Spinal cord (tissue), 10 donors: ENCODE measurements at places on chromosomes 3 and 15. TPM values are rescaled to one million over a fixed set of nuclear protein-coding genes. Genes with fewer than 3 reads are reported as not detected.

DNA sequence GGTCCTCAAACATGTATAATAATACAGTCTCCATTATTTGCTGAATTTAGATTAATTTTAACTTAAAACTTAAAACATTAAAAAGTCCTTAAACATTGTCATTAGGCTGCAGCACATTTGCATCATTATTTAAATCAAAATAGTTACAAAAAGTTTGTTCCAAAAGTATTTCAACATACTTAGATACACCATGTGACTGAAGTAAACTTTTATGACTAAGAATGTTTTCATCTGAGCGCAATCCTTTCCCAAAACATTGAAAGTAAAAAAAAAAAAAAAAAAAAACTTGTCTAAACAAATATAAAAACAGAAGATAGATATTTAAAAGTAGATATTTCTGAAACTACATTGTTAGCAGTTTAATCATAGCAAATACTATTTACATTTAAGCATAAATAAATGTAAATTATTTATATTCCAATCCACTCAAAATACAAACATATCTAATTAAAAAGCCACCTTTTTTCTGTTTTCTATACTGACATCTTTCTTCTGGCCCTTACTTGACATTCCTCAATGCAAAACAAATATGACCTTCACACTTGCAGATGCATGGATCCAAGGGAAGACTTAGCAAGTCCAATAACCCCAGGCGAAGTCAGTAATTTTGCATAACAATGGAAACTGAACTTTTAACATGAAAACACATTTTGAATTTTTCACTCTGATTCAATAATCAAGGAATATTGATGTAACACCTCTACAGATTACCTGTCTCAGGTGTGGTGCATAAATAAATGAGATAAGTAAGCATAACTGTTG is 10.3 kb downstream of the FAM227B start:
- DNase-seq, result no peak

GRCh38 chr3:32960404-32961170 is 9.1 kb downstream of the CCR4 start:
- DNase-seq, result no peak

- no peak for DNase-seq
Measured at GRCh38 chr3:123571264-123571972, 13.4 kb downstream of the HACD2 start.

SLC28A2 gene
- polyA plus RNA-seq, result not detected

DNA sequence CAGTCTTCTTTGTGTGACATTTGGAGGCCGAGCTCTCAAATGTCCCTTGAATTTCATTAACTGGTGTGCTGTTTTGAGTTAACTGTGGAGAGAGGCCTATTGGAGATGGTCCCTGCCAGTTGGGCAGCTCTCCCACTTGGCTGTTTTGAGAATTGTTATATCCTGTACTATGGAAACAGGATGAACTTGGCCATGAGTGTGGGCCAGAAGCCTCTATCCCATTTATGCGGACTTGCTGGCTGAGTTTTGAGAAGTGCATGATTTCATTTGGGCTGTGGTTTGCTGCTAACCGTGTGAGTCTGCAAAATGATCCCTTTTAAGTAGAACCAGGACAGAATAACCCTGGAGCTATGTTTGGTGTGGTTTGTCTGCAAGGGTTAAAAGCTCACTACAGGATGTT is 366.0 kb downstream of the PTPRG start:
- DNase-seq, result peak; percentile 72

DNA sequence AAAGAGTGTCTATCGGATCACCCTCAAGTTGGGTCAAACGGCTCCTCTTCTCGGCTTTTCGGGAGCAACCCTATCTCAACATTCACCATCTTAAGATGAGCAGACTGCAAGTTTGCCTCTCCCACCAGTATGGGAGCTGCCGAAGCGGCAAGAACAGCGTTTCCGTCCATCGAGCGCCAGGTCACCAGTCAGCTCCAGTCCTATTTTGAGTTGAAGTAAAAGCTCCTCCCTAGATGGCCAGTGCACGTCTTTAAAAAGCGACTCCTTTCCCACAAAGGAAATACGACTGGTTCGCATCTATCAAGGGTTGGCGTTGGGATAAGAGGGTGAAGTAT is 369 bp upstream of the U2SURP start:
- DNase-seq, result no peak

DNA sequence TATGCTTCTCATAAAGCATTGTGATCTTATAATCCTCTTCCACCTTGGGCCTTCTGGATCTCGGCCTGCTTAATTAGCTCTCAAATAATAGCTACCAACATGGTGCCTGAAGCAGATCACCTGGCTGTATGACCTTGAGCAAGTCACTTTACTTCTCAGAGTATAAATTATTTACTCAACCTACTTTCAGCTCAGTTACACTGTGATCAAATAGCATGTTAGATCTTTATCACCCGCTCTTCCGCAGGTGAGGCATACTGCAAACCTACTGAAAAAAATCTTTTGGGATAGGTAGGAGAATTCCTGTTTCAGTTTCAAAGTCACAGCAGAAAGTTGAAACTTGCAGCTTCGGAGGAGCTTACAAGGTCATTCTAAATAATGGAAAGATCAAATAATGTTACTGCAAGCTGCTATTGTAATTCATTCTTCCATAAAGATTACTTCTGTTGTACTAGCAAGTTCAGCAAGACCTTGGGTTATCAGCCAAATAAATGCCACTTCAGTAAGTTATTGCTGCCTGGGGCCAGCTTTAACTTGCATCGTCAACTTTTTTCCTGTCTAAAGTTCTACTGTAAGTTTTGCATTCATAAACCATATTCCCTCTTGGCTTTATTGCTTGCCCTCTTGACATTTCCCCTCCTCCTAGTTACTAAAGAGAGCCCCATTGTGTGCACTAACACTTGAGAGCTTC is 268.4 kb upstream of the ATP11B start:
- DNase-seq, result no peak

GRCh38 chr3:87088430-87088992 is 97.6 kb upstream of the VGLL3 start:
- no peak for DNase-seq

CNTN3 gene
- 20.9 TPM for polyA plus RNA-seq

GRCh38 chr3:23991683-23992628 is 46.9 kb downstream of the NR1D2 start:
- DNase-seq, result peak; percentile 95

PTH1R gene
- polyA plus RNA-seq, result 14.0 TPM

MKRN3 gene
- 17.6 TPM for polyA plus RNA-seq

DNA sequence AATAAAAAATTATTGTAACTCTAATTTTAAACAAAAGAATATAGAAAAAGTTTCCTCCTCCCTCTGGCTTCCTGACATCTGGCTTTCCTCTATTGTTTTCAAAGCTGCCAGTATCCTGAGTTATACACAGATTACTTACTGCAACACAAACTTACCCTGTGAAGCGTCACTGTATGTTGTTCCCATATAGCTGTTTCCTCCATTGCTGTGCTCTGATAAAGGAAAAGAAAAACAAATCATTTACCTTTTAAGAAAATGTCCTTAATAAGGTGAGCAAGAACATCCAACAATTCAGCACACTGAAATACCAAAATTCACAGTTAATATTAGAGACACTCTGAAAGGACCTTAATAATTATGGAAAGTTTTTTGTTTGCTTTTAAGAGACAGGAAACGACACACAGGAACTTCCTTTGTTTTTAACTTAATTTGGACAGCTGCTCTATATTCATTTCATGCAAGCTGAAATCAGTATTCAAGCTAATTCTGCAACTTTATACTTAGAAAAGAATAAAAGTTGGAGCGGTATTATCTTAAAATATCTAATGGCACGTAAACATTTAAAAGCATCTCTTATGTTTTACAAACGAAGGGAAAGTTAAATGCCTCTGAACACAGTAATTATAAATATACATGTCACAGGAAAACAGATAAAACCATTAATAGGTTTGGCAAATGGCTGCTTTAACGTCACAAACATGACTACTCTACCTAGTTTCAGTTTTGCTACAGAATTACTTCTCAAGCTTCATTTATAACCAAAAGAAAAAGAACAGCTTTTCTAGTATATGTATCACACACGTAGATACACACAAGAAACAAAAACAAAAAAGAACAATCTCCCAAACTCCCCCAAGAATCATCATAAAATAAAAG is 21.5 kb downstream of the TJP1 start:
- DNase-seq, result no peak

- no peak for DNase-seq
Measured at GRCh38 chr3:150610785-150611184, 7.7 kb downstream of the SELENOT start.

KBTBD12 gene
- 1.1 TPM for polyA plus RNA-seq

C15orf61 gene
- 13.3 TPM for polyA plus RNA-seq

- DNase-seq, result no peak
Measured at GRCh38 chr3:33919312-33920120, 121.1 kb downstream of the PDCD6IP start.

ASB14 gene
- polyA plus RNA-seq, result 0.62 TPM

TPRG1 gene
- polyA plus RNA-seq, result 0.52 TPM

DNA sequence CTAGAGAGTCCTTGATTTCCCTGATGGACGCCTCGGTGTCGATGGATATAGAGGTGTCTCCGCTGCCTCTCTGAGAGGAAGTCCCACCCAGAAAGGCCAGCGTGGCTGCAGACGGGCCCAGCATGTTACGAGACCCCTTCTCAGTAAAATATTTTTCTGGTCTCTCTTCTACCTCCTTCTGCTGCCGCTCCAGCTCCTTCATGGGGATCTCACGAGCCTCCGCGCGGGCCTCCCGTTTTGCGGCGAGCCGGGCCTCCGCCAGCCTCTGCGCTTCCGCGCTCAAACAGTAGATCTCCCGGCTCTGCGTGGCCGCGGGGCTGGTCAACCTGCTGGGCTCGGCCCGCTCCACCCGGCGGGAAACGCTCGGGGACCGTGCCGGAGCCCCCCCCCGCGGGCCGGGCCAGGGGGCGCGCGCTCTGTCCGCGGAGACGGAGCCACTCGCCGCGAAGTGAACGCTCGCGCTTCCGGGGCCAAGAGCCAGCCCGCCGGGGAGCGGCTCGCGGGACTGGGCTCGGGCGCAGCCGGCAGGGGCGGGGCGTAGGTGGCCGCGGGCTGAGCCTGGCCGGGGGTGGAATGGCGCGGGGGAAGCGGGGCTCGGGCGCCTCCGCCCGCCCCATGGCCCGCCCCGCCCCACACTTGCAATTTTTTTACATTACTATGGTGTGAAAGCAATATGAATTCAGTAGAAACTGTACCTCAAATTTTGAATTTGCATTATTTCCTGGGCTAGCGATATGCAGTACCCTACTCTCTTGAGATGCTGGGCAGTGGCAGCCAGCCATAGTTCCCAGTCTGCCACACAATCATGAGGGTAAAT is 10.2 kb upstream of the KCNMB3 start:
- peak; percentile 36 for DNase-seq

DNA sequence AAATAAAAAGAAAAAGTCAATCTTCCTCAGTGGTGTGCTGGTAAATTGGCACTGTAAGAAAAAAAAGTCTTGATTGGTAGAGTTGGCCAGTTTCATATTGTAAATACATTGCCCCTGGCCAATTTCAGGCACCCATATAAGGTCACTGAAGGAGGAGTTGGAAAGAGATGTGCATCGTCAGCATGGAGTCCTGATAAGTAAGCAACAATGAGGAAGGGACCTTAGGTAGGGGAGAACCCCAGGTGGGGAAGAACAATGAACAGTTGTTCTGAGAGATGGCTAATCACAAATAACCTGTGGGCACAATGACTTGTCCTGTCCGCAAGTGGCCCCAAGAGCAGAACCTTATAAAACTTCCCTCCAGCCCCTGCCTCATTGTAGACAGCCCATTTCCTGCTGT is 8.6 kb upstream of the CYP8B1 start:
- DNase-seq, result no peak

PLSCR5 gene
- polyA plus RNA-seq, result 1.6 TPM

LRRC34 gene
- 15.4 TPM for polyA plus RNA-seq

DNA sequence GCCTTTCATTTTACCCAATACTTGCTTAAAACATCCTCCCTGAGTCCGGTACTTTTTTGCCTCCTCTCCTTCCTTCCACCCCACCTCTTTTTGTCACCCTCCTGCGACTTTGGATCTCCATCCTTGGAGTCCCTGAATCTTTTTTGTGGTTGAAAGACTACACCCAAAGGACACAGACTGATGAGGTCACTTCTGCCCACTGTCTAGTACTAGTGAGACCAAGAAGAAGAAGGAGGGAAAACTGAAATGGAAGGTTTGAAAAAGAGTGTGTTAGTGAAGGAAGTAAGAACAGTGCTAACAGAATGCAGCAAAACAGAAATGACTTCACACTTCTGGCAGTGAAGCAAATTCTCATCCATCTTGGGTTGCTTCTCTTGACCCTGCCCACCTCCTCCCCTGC is 6.6 kb downstream of the B3GNT5 start:
- no peak for DNase-seq

GRCh38 chr3:184658223-184658928 is 53.5 kb downstream of the MAGEF1 start:
- no peak for DNase-seq

CYP1A2 gene
- 0.29 TPM for polyA plus RNA-seq

MB21D2 gene
- polyA plus RNA-seq, result 23.4 TPM
